Stimulated activated CD4-positive, alpha-beta T cell treated with anti-CD3 and anti-CD28 coated beads, Interleukin-4, amount 100 ng/mL, for 1 hour (primary cell): ENCODE measurements at places on chromosomes 12 and 14.

- no peak for DNase-seq
Measured at GRCh38 chr12:26617513-26617912, 215.5 kb downstream of the ITPR2 start.

GRCh38 chr14:69491193-69491592 lies 6.7 kb downstream of the PLEKHD1 start:
- no peak for DNase-seq

GRCh38 chr12:6613776-6614512 lies 6.8 kb upstream of the CHD4 start:
- DNase-seq = no peak

DNA sequence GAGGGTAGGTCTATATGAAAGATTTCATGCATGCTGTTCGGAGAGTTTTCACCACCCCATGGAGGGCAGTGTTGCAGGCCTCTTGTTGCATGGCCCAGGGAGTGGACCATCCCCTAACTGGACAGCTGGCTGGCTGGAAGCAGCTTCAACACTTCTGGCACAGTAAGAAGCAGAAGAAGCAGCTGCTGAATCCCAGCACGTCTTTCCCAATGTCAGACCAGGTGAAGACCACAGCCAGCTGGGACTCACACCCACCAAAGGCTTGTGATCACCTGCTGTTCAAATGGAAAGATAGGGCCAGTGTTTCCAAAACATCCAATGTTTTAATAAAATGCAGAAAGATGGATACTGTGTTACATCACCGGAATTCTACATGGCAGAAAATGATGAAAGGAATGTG lies 1423.6 kb downstream of the AACS start:
- DNase-seq = no peak

GRCh38 chr14:65318636-65319506 lies 93.7 kb upstream of the FUT8 start:
- no peak for DNase-seq

DNA sequence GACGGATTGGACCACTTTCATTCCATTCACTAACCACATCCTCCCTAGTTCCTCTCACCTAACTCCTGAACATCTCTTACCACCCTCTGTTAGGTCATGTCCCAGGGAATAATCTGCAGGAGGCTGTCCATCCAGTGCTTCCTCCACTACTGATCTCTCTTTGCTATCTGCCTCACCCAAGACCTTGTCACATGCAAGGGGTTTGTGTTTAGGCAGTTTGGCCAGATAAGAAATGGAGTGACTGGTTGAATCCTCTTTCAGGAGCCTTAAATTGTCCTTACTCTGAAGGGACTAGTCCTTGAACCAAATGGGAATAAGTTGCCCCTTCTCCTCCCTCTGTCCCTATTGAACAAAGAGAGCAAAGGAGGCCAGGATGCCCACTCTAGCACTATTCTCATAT lies 249.2 kb upstream of the BTG1 start:
- no peak for DNase-seq

- no peak for DNase-seq
Measured at GRCh38 chr12:50803230-50803875, 39.4 kb upstream of the TMPRSS12 start.

- DNase-seq = no peak
Measured at GRCh38 chr14:64235652-64236640, 58.2 kb downstream of the ESR2 start.

DNA sequence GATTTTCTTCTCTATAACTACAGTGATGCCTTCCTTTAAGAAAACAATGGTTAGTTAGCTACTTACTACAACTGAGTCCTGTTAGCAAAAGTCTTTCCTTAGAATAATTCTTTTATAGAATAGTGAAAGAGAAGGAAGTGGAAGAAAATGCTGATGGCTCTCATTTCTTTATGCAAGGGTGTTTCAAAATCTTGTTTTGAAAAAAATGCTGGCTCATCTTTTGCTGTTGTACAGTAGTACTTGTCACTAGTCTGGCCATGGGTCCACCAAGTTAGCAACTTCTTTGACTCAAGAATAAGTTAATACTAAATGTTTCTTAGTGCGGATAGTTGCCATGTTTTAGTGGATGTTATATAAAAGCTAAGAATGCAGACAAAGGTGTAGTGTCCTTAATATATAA lies 225.4 kb downstream of the PTPRO start:
- DNase-seq = no peak

DNA sequence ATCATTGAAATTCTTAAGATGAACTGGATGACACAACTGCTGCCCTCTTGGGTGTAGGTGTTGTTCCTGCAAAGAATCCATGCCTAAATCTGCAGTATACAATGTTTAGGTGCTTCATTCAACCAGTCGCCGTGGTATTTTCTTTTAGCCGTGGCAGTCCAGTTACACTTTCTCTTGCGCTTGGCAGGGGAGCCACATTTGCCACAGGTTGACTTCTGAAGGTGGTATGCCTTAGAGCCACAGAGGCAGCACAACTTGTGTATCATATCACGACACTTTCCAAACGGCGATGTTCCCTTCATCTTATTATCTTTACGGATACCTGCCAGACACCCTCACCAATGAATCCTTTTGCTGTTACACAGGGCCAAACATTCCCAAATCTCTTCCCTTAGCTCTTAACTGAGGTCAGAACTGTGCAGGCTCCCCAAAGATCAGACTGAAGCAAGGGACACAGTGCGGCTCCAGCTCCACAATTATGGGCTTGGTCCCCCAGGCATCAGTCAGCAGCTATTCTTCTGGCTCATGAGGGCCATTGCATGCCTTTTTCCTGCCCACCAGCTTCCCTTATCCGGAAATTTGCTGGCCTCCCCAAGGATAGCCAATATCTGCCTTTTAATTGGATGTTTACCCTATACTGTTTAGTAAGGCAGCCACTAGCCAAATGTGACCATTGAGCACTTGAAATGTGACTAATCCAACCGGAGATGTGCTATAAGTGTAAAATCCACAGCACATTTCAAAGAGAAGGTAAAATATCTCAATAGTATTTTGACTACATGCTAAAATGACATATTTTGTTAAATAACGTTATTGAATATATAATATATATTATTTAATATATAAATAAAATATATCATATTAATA lies 50.7 kb downstream of the SENP1 start:
- no peak for DNase-seq

DNA sequence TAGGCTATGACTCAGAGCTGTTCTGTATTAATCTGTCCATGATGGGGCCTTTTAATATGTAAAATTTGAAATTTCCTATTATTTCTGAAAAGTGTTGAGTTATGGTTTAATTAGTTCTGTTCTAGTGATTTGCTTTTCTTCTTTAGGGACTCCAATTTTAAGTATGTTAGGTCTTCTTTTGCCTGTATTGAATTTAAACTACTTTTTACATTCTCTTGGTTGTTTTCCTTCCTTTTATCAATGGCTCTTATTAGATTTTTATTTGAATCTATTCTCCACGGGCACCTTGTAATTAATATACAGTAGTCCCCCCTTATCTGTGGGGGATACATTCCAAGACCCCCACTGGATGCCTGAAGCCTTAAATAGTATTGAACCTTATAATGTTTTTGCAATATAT lies 46.4 kb downstream of the DDHD1 start:
- no peak for DNase-seq

GRCh38 chr14:55807053-55807880 lies 227.3 kb downstream of the KTN1 start:
- peak; percentile 42 for DNase-seq

- DNase-seq = no peak
Measured at GRCh38 chr12:113333877-113334785, 778 bp downstream of the SLC8B1 start.

DNA sequence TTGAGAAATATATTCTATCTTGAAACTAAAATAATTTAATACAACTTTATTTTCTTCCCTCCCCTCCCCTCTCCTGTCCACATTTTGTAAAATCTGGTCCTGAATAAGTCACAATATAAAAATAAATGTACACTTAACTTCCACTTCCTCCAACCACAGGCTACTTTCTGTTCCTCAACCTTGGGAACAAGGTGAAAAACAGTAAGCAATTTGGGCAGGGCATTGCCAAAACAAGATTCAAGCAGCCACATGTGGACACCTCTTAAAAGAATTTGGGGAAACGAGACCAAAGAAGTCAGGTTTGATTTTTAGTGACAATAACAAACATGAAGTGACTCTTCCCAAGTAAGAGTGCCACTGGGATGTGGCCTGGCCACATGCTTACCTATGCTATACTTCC lies 115.7 kb downstream of the PTPRQ start:
- DNase-seq = no peak
